KG1 (cell line): ENCODE measurements at places on chromosomes 4 and X.

DNA sequence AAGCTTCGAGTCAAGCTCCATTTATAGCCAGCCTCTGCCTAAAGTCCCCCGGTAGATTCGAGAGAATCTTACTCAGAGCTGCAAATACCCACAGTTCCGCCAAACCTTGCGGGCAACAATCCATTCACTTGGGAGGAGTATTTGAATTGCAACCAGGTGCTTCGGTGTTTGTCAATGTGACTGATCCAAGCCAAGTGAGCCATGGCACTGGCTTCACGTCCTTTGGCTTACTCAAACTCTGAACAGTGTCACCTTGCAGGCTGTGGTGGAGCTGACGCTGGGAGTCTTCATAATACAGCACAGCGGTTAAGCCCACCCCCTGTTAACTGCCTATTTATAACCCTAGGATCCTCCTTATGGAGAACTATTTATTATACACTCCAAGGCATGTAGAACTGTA is 11.2 kb downstream of the CD40LG start:
- no peak for DNase-seq

DNA sequence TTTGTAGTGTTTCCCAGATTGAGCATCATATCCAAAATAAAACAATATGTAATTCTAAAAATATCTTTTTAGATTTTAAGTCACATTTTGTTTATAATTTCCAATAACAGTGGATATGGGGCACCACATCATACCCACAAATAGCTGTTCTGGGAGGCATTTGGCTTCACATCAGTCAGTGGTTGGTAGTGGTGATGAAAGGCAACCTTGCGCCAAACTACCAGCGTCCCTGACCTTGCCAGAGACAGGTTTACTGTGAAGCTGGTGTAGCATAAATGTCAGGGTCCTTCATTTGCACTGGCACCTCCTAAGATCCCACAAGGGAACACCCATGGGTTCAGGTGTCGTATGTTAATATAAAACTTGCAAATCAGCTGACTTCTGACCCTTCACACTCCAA is 222.2 kb downstream of the DCTD start:
- no peak for DNase-seq

- DNase-seq = no peak
These were observed 14.5 kb upstream of the ENPP6 start for GRCh38 chr4:184232202-184232601.

GRCh38 chrX:47198026-47198686 is 4.5 kb downstream of the UBA1 start:
- no peak for DNase-seq

- DNase-seq = no peak
These were observed 6.7 kb downstream of the SPATA4 start for GRCh38 chr4:176188654-176189053.

DNA sequence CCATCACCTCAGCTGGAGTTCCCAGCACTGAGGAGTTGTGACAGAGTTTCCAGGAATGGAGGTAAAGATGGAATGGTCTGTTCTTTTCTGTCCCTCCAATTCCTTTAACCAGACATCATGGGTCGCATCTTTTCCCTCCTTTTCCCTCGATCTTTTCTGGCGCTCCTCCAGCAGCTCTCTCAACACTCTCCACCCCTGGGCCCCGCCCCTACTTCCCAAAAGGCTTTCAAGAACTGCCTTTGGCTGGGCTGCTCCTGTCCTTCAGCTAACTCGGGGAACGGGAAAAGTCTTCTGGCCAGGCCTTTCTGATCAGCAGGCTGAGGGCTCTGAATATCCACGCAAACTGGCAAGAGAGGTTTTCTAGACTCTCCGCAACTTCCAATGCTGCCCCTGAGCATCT is 34.0 kb downstream of the UTP14A start:
- DNase-seq = no peak

GRCh38 chr4:47289805-47290204 is 173.7 kb downstream of the COMMD8 start:
- DNase-seq = no peak

DNA sequence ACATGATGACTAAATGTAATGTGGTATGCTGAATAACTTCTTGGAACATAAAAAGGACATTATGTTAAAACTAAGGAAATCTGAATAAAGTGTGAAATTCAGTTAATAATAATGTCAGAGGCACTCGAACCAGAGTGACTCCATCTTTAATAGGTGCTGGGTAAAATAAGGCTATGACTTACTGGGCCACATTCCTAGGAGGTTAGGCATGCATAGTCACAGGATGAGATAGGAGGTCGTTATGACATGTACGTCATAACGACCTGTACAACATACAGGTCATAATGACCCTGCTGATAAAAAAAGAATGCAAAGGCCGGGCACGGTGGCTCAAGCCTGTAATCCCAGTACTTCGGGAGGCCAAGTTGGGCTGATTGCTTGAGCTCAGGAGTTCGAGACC is 28.9 kb upstream of the OPHN1 start:
- DNase-seq = no peak

GRCh38 chr4:182973511-182973911 is 56.3 kb upstream of the DCTD start:
- DNase-seq = no peak

GRCh38 chr4:61805979-61806378 is 605.9 kb downstream of the ADGRL3 start:
- no peak for DNase-seq

- no peak for DNase-seq
These were observed 44.2 kb downstream of the JADE1 start for GRCh38 chr4:128853741-128854140.

DNA sequence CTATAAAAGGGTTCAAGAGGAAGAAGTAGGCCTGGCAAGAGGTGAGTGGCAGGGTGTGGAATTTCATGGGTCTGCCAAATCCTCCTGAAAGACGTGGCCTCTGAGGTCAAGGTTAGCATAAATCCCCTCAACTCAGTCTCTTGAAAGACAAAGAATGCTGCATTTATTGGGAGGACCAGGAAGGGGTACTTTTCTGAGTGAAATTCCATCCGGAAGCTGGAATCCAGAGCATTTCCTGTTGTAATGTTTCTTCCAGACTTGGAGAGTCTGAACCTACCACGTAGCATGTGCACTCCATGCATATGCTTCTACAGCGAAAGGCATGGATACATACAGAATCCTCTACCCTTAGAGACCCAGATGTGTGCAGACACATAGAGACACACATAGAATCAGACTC is 13.4 kb upstream of the FGD1 start:
- DNase-seq = no peak

DNA sequence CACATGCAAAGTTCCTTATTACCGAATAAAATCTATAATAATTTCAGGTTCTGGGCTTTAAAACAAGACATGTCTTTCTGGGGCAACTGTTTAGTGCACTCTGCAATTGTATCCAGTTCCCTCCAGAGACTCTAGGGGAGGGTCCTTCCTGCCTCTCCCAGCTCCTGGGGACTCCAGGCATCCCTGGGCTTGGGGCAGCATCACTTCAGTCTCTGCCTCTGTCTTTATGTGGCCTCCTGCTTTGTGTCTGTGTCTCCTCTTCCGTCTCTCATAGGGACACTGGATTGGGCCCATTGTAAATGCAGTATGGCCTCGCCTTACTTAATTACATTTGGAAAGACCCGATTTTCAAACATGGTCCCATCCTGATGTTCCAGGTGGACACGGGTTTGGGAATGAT is 10.9 kb upstream of the ASMTL start:
- DNase-seq = no peak

DNA sequence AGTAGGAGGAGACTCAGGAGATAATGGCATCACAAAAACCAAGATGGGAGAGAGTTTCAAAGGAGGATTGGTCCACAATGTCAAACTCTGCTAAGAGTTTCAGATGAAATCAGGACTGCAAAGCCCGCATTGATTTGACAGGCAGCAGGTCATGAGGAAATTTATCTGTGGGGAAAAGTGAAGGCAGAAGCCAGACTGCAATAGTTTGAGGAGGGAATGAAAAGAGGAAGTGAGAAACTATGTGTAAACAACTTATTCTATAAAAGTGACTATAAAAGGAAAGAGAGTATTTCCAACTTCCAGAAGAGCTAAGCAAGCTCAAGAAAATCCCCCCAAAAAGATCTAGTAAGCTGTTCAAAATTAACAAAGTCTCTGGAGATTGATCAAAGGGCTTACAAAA is 66.3 kb upstream of the DGKK start:
- DNase-seq = no peak

DNA sequence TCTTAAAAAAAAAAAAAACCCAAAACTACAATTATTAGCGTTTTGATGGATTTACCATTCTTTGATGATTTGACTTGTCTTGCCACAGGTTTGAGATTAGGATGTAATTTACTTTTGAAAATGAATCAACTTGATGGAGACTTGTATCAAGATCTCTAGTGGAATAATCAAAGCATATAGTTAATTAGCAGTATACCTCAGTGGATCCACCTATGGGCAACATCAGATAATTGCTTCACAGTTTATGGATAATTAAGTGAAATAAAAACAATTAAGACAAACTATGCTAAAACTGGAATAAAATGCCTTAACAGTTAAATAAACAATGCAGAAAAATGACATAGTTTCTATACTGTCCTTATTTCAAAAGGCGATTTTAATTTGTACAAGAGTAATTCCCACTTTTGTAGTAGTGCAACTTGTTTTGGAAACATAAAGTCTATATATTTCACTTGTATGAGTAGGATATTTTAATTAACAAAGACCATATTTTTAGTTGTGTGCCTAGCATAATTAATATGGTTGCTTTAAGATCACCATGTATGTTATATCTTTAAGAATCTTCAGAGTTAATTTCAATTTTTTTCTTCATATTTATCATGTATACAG is 4.2 kb downstream of the CPEB2 start:
- no peak for DNase-seq

- DNase-seq = no peak
These were observed 120.2 kb upstream of the PDE5A start for GRCh38 chr4:119748853-119749252.

GRCh38 chr4:104719539-104720230 is 225.0 kb upstream of the CXXC4 start:
- DNase-seq = no peak

GRCh38 chrX:69493766-69494165 is 10.4 kb upstream of the NALF2 start:
- no peak for DNase-seq

GRCh38 chr4:1577822-1578217 is 106.3 kb downstream of the FAM53A start:
- no peak for DNase-seq

GRCh38 chr4:158821228-158821971 is 52.6 kb downstream of the FNIP2 start:
- DNase-seq = no peak

DNA sequence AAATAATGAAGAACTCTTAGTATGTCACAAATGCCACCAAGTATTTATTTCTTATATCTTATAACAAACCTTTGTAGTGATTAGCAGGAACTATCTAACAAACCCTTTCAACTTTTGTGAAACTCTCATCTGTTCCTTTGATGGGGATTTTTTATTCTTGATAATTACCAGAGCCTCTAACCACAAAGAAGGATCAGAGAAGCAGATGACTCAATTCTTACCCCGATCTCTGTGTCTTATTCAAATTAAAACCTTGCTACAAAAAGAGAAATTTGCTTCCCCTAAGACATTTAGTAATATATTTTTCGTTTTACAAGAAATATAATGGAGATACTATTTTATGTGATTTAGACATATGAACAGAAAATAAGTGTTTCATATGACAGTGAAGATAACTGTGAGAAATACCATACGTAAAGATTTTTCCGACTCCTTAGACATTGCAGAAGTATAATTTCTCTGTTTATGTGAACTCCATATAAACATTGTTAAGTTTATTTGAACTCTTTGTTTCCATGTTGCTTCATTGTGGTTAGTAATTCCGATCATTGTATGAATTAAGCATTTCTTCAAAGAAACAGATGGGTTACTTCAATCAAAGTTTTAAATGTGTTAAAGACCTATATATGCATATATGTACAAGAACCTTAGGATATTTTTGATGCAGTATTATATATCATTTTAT is 205.4 kb downstream of the CFAP299 start:
- no peak for DNase-seq

DNA sequence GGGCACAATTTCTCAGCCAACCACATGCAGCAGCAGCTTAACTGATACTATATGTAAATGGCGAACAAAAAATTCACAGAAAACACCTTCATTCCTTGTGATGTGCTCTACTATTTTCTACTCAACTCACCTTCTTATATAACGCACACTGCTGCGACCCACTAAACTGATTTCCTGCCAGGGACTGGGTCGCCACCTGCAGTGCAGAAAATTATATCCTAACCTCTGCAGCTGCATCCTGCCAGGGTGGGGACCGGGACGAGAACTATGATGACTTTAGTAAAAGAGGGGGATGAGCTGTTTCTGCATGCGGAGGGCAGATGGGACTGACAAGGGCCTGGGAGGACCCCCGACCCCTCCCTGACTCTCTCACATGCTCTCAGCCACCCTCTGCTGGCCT is 27.4 kb downstream of the ABLIM2 start:
- no peak for DNase-seq

DNA sequence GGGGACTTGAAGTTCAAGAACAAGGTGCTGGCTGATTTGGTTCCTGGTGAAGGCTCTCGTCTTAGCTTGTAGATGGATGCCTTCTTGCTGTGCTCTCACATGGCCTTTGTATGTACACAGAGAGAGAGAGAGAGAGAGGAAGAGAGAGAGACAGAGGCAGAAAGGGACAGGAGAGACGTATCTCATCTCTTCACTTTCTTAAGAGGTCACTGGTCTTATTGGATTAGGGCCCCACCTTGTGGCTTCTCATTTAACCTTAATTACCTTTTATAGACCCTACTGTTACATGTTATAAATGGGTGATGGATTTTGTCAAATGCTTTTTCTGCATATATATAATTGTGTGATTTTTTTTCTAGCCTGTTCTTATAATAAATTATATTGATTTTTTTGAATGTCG is 1444.2 kb downstream of the ADGRL3 start:
- DNase-seq = peak; percentile 47

DNA sequence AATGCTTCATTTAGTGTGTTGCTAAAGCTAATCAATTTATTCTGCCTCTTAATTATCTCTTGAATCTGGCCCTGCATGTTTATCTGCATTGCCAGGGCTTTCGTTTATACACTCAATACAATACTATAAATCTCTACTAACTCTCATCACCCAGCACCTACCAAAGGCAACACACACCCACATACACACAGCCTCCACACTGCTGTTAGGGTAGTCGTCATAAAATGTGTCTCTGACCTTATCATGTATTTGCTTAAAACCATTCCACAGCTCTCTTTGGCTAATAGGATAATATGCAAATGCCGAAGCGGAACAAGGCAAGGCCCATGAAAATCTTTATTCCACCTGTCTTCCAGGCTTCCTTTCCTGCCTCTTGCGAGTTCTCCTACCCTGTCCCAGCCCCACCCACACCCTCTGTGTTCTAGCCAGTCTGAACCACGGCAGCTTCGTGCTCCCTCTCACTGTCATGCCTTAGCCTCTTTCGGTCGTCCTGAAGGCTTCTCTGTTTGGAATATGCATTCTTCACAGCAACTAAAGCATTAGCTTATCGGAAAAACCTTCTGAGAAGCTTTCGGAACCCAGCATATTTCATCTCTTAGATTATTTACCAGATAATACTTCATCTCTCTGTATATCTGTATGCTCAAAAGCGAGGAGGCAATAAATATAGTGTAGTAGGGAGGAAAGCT is 333.5 kb downstream of the TENM3 start:
- no peak for DNase-seq
